ENCODE measurements at places on chromosomes 4 and X.

- no peak for DNase-seq
Measured at GRCh38 chr4:122657553-122657952, 36.7 kb upstream of the IL21 start.

DNA sequence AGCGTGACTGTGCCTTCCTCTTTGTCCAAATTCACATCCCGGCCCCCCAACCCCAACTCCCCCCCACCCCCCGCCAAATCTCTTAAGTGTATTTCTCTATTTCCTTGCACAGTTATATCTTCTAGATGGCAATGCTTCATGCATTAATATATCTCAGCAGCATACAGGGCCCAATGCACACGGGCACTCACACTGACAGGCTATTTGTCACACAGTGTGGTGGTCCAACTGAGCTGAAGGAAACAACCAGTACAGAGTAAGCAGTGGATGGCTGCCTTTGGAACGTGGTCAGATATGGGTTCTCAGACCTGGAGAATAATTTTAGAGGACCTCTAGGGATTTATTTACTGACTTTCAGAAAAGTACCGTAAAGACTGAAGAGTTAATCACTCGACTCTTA lies 681 bp downstream of the EXOC1 start:
- no peak for DNase-seq

- no peak for DNase-seq
Measured at GRCh38 chr4:1414831-1415680, 8.8 kb upstream of the NKX1-1 start.

GRCh38 chr4:170011921-170012628 lies 14.1 kb downstream of the MFAP3L start:
- no peak for DNase-seq

DNA sequence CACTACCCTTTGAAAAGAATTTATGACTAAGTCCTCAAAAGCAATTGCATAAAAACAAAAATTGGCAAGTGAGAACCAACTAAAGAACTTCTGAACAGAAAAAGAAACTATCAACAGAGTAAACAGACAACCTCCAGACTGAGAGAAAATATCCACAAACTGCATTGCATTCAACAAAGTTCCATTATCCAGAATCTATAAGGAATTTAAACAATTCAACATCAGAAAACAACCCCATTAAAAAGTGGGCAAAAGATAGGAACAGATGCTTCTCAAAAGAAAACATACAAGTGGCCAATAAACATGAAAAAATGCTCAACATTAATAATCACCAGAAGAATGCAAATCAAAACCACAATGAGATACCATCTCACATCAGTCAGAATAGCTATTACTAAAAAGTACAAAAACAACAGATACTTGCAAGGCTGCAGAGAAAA lies 130.2 kb downstream of the GASK1B start:
- no peak for DNase-seq

- peak; percentile 22 for DNase-seq
Measured at GRCh38 chrX:147476008-147476407, 435.7 kb upstream of the FMR1 start.

DNA sequence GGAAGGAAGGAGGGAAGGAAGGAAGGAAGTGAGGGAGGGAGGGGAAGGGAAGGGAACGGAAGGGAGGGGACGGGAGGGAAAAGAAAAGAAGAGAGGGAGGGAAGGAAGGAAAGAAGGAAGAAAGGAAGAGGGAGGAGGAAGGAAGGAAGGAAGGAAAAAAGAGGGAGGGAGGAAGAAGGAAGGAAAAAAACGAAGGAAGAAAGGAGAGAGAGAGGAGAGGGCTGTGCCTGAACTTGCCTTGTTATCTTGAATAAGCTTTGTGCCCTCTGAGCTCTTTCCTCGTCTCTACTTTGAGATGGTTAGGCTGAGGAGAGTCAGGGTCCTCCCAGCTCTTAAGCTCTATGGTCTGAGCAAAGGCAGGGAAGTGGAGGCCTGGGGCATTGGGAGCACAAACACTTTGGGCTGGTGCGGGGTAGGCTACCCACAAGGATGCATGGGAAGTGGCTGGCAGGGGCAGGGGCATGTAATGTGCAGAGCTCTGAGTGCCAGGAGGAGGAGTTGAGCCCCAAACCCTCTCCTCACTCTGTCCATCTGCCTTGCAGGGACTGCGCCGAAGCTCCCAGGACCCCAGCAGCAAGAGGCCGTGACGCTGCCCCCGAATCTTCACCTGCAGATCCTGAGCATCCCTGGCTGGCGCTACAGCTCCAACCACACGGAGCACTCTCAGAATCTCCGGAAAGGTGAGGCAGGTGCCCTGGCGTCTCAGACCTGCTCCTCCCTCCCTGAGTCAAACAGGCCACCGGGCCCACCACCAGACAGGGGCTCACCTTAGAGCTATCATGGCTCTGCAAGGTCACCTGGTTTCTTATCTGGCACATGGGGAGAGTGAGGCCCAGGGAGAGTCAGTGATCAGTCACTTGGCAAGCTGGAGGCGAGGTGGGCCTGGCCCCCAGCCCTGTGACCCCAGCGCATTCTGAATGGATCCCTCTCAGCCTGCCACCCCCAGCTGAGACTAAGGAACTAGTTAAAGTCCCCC lies 26.5 kb upstream of the MRFAP1 start:
- no peak for DNase-seq

Measured in stomach (tissue), 19 donors.